GM12878 (cell line): ENCODE measurements at places on chromosomes 3 and 15. TPM values are rescaled to one million over a fixed set of nuclear protein-coding genes. Genes with fewer than 3 reads are reported as not detected.

The TMC3 gene
- not detected in 2 replicates for total RNA-seq

The ADCY5 gene
- total RNA-seq = not detected in 2 replicates

The EPHB1 gene
- 1.8 and 2.2 TPM in 2 replicates for total RNA-seq

The ERICH6 gene
- 0.40 TPM in 1 of 2 replicates, not detected in the other for total RNA-seq

The CLDN11 gene
- total RNA-seq = 0.15 and 0.29 TPM in 2 replicates

The STT3B gene
- total RNA-seq = 83.9 and 87.3 TPM in 2 replicates

The EBLN2 gene
- total RNA-seq = 3.8 and 4.0 TPM in 2 replicates

The USF3 gene
- total RNA-seq = 10.5 and 11.3 TPM in 2 replicates

The INSYN1 gene
- total RNA-seq = not detected in 2 replicates

The SOX2 gene
- 0.08 and 0.13 TPM in 2 replicates for total RNA-seq

The CD200R1 gene
- 0.87 and 0.90 TPM in 2 replicates for total RNA-seq

The SH2D7 gene
- total RNA-seq = 0.08 TPM in 1 of 2 replicates, not detected in the other

DNA sequence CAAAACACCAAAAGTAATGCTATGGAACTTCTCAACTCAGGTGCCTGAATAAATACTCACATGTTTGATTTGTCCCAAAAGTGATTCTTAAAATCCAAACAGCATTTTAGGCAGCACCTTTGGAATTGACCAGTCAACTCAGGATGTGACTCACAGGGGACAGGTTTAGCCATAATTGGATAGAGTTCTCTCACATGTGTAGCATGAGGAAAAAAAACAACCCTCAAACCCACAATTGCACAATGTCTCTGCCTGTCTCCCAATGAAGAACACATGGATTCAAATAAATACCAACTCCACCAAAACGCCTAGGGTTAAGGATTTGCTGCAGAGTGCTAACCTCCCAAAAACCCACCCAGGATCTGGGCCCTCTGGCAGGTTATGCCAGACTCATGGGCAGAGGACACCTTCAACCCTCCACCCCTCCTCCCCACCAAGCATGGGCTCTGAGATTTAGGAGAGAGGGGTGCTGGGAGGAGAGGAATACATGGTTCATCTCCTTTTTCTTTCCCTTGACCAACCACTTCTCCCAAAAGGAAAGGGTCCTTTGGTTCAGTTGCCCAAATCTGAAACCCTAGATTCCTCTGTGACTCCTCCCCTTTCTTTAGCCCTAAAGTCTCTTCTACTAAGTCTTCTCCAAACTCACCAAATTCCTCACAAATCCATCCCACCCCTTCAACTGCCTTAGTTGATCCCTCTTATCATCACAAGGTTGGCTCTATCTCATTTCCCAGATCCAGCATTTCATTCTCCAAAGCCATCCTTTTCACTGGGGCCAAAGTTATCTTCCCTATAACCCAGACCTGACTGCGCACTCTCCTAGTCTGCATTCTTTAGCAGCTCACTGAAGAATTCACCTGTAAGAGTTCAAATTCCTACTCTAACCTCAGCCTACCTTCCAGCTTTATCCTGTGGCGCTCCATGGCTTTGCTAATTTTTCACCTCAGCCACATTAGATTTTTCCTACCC is 7.7 kb downstream of the RYK start:
- no peak overlapping the region for H3K27ac ChIP-seq
- DNase-seq = no peak
- H3K4me1 ChIP-seq = peaks cover 3% of the 10 kb centered on the region; the same call in 1 of the 2 replicates
- no peak overlapping the region for H3K4me3 ChIP-seq
- H3K36me3 ChIP-seq = no peaks in the 10 kb centered on the region

GRCh38 chr15:46222826-46223225 is 588.0 kb downstream of the SQOR start:
- no peaks in the 10 kb centered on the region for H3K27me3 ChIP-seq
- no peak overlapping the region for H3K4me3 ChIP-seq
- DNase-seq = no peak
- H3K27ac ChIP-seq = no peak overlapping the region
- H3K36me3 ChIP-seq = no peaks in the 10 kb centered on the region
- H3K4me1 ChIP-seq = no peaks in the 10 kb centered on the region

DNA sequence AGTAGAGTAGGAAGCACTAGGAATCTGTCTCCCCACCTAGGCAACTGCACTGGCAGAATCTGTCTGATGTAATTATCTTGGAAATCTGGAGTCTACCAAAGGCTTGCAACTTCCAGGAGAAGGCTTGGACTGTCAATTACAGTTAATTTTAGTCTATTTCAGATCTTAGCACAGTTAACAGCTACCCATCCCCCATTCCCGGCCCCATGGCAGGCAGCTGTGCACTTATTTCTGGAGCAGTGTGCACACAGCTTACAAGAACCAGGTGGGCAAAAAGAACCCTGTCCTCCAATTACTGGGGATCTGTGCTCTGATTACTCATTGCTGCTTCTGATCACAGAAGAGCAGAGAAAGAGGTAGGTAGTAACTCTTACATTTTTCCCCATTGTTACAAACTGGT is 12.3 kb upstream of the CDAN1 start:
- 0 out of 2 replicates have a peak, but pooled peaks cover 3% of the 10 kb centered on the region for H3K36me3 ChIP-seq
- DNase-seq = no peak
- no peaks in the 10 kb centered on the region for H3K4me1 ChIP-seq
- no peak overlapping the region for H3K27ac ChIP-seq

- no peak overlapping the region for H3K4me3 ChIP-seq
- H3K4me1 ChIP-seq = no peaks in the 10 kb centered on the region
- no peaks in the 10 kb centered on the region; the same call in 1 of the 2 replicates for H3K36me3 ChIP-seq
- no peak overlapping the region for H3K27ac ChIP-seq
- H3K27me3 ChIP-seq = no peaks in the 10 kb centered on the region; the same call in 1 of the 2 replicates
- no peak for DNase-seq
Observed at GRCh38 chr3:66404197-66404596, 96.6 kb downstream of the LRIG1 start.

- DNase-seq = no peak
- H3K27ac ChIP-seq = no peak overlapping the region
- no peaks in the 10 kb centered on the region for H3K36me3 ChIP-seq
- H3K4me1 ChIP-seq = peaks cover 18% of the 10 kb centered on the region
- H3K27me3 ChIP-seq = no peaks in the 10 kb centered on the region
- no peak overlapping the region for H3K4me3 ChIP-seq
Observed at GRCh38 chr3:159945930-159946329, 42.7 kb upstream of the IL12A start.

GRCh38 chr3:49177073-49177472 is 5.7 kb downstream of the KLHDC8B start:
- no peak overlapping the region for H3K4me3 ChIP-seq
- no peaks in the 10 kb centered on the region for H3K36me3 ChIP-seq
- no peak for DNase-seq
- no peaks in the 10 kb centered on the region for H3K4me1 ChIP-seq
- no peak overlapping the region for H3K27ac ChIP-seq

DNA sequence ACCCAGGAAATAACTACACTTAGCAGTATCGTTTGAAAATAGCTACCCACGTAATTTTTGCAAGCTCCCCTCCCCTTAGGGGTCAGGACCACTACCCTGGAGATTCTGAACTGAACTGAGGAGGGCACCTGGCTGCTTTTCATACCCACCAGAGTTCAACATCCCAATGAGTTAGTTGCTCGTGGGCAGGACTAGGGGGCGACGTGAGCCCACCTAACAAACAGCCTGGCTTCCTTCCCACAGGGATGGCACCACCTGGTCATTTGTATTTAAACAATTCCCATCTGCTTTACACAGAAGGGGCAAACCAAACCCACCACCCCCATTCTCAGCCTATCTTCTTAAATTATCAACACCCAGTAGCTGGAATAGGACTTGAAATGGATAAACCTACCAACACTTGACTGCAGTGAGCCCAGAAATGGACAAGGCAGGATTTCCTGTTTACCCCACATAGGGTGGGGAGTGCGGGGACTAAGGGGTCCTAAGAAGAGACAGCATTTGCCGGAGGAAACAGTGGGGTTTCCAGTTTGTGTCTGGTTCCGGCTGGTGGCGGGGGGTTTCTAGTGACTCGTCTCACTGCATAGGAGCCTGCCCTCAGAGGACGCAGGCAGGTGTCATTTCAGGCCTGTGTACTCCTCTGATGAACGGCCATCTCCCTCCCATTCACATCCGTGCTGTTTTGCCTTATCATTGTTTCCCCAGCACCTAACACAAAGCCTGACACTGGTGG is 11.6 kb upstream of the VGLL4 start:
- H3K4me3 ChIP-seq = no peak overlapping the region
- no peaks in the 10 kb centered on the region for H3K4me1 ChIP-seq
- no peaks in the 10 kb centered on the region for H3K27me3 ChIP-seq
- no peak for DNase-seq
- no peak overlapping the region for H3K27ac ChIP-seq

DNA sequence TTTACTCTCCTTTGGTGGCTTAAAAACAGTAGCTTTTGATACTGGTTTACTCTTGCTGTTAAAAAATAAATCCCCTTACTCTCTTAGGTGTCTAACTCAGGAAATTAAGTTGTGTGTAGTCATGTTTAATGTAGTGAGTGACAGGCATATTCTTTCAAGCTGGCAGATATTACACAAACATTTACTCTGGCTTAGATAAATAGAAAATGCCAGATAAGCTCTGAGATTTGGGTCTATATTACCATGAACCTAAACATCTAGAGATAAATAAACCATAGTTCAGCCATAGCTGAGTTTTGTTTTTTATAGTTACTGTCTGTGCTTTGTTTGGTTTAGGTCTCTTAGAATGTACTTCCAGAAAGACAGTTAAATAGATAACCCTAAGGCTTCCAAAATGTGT is 2.4 kb downstream of the SEMA6D start:
- no peak overlapping the region for H3K4me3 ChIP-seq
- no peaks in the 10 kb centered on the region for H3K36me3 ChIP-seq
- peaks cover 9% of the 10 kb centered on the region for H3K27me3 ChIP-seq
- H3K4me1 ChIP-seq = no peaks in the 10 kb centered on the region

- H3K27ac ChIP-seq = no peak overlapping the region
Observed at GRCh38 chr3:52688266-52688665, 2.4 kb downstream of the GNL3 start.

DNA sequence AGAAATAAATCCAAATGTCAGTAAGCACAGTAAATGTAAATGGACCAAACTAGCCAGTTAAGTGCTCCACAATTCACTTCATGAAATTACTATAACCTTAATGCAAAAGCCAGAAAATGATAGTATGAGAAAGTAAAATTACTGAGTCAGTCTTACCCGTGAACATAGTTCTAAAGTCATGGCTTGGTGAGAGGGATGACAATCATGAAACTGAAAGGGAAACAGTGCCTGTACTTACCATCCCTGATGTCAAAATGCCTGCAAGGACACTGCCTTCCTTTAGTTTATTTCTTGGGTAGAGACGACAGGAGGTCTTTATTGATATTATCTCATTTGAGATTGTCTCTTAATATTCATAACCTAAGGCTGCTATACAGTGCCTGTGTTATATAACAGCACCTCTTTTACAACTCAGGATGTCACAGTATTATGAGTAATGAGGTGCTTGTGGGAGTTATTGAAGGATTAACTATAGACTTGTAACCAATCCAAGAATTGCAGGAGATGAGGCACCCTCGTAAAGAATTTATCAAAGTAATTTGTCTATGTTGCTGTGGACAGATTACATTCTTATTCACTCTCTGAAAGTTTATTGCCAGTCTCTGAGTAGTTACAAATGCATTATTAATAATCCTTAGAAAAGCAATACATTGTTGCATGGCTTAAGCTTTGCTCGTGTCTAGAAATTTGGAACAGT is 142.9 kb upstream of the BFSP2 start:
- DNase-seq = peak; percentile 5
- no peaks in the 10 kb centered on the region for H3K36me3 ChIP-seq
- H3K27ac ChIP-seq = no peak overlapping the region
- no peaks in the 10 kb centered on the region for H3K27me3 ChIP-seq

GRCh38 chr3:184751204-184752040 is 39.6 kb upstream of the MAGEF1 start:
- no peak for DNase-seq
- H3K4me1 ChIP-seq = peaks cover 10% of the 10 kb centered on the region
- no peaks in the 10 kb centered on the region for H3K36me3 ChIP-seq
- no peaks in the 10 kb centered on the region for H3K27me3 ChIP-seq

GRCh38 chr3:9976721-9977709 is 9.6 kb downstream of the EMC3 start:
- H3K36me3 ChIP-seq = no peaks in the 10 kb centered on the region; the same call in 1 of the 2 replicates
- no peaks in the 10 kb centered on the region for H3K4me1 ChIP-seq
- no peaks in the 10 kb centered on the region for H3K27me3 ChIP-seq

- H3K4me1 ChIP-seq = no peaks in the 10 kb centered on the region
- no peak for DNase-seq
- H3K27ac ChIP-seq = no peak overlapping the region
Observed at GRCh38 chr15:25830844-25831451, 32.2 kb downstream of the ATP10A start.

GRCh38 chr3:119497820-119498185 is 544 bp upstream of the TIMMDC1 start:
- H3K27me3 ChIP-seq = no peaks in the 10 kb centered on the region
- H3K4me1 ChIP-seq = no peaks in the 10 kb centered on the region
- peak overlapping the region; percentile 75 for H3K4me3 ChIP-seq
- peak overlapping the region; percentile 94 for H3K27ac ChIP-seq
- no peak for DNase-seq
